Lower leg skin (tissue), 4 donors: ENCODE measurements at places on chromosomes 12 and 14. TPM values are rescaled to one million over a fixed set of nuclear protein-coding genes. Genes with fewer than 3 reads are reported as not detected.

Gene TPPP2
- not detected for total RNA-seq

DNA sequence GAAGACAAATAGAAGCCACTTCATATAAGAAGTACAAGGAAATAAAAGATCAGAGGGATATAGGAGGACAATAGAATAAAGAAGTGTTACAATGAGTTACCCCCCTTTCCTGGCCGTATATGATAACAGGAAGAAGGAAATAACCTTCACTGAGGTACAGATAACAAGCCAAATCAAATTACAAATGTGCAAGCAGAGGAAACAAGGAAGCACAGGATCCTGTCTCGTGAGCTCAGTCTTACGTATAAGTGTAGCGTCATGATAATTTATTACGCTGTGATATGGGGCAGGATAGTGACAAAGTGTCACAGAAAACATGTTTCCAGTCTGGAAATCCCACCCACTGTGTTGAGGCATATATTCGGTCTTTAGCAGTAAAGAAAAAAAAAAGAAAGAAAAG is 26.5 kb downstream of the CRACR2A start:
- no peak for DNase-seq

Gene LRRIQ1
- total RNA-seq = not detected

Gene SELPLG
- total RNA-seq = 2.1 TPM

GRCh38 chr12:80936642-80937390 is 918 bp downstream of the LIN7A start:
- DNase-seq = no peak

DNA sequence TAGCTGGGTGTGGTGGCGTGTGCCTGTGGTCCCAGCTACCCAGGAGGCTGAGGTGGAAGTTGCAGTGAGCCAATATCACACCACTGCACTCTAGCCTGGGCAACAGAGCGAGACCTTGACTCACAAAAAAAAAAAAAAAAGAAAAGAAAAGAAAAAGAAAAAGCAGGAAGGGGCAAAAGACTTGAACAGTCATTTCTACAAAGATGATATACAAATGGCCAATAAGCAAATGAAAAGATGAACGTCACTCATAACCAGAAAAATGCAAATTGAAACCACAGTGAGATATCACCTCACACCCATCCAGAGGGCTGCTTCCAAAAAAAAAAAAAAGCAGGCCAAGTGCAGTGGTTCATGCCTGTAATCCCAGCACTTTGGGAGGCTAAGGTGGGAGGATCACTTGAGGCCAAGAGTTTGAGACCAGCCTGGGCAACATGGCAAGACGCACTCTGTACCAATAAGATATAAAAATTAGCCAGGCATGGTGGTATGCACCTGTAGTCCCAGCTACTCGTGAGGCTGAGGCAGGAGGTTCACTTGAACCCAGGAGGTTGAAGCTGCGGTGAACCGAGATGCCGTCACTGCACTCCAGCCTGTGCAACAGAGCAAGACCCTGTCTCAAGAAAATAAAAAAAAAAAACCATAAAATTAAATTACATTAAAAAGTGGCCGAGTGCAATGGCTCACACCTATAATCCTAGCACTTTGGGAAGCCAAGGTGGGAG is 20.5 kb downstream of the UBC start:
- DNase-seq = no peak

DNA sequence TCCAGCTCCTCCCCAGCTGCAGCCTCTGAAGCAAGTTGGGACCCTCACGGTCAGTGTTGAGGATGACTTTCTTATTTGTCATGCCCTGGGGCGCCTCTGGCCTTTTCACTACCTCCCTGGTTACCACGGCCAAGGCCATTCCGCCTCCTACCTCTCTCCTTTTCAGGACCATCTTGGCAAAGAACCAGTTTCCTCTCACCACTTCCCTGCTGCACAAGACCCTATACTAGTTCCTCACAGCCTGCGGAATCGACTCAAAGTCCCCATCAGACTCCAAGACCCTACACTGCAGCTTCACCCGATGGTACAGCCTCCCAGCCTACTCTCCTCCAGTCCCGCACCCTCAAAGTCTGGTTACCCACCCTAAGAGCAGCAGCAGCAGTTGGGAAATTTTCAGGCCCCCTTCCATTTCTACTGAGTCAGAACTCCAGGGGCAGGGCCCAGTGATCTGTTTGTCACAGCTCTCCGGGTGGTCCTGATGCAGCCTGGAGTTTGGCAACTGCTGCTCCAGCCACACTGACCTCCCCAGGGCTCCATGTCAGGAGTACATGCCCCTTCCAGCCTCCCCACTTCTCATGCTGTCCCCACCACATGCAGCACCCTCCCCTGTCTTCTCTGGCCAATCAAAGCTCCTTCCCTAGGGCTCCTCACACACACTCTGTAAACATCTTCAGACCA is 5.4 kb downstream of the VWF start:
- peak; percentile 83 for DNase-seq

Gene JKAMP
- total RNA-seq = 62.5 TPM

DNA sequence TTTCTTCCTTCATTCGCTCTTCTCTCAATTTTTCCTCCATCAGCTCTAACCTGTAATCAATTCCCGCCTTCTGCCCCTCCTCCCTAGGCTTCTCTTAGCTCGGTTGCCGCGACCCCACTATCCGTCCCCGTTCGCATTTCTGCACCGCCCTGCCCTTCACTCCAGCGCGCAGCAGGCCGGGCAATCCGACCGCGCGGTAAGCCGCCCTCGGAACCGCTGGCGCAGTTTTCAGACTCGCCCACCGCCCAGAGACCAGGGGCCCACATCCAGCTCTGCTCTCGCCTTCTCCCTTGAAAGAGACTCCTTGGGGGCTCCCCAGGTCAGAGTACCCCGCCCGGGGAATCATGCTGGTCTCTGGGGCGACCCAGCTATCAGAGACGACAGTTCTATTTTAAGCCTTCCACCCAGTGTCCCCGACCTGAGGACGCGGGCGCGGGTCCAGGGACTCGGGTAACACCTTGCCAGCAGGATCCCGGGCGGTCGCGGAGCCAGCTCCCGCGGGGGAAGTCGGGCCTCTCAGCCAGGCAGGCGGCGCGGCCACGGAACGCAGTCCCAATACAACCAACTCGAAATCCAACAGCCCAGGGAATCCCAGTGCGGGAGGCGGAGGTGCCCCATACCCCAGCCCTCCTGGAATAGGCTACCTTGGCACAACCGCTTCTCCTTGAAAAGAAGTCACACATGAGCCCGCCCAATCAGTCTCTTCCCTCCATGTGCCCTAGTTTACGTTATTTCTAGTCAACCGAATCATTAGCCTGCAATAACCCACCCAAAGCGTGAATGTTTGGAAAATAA is 5.7 kb upstream of the SLC38A4 start:
- DNase-seq = no peak

Gene TMPRSS12
- total RNA-seq = not detected

DNA sequence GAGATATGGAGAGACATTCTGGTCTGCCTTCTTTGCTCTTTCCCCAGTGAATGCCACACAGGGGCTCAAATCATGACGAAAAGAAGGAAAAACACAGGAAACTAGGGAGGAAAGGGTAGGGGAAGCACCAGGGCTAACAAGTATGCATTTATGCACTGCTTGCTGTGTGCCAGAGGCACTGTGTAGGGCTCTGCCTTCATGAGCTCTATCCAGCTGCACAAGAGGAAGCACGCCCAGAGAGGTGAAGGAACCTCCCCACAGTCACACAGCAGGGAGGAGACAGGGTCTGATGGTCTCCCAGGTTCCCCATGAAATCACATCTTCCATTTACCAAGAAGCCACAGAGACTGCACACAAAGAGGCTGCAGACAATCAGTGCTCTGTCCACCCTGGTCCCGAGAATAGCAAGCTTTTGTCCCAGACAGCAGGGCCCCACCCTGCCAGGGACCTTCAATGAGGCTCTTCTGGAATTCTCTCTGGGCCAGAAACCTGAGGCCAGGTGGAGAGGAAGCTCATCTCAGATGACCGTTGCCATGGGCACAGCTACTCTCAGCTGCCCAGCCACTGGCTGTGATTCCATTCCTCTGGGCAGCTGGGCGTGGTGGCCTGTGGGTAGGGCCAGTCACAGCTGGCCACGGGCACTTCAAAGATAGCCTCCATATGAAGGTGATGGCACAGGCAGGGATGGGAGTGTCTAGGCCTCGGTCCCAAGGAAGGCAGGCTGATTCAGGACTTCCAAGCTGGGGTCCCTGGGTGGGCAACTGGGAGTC is 7.3 kb upstream of the TRPV4 start:
- no peak for DNase-seq

DNA sequence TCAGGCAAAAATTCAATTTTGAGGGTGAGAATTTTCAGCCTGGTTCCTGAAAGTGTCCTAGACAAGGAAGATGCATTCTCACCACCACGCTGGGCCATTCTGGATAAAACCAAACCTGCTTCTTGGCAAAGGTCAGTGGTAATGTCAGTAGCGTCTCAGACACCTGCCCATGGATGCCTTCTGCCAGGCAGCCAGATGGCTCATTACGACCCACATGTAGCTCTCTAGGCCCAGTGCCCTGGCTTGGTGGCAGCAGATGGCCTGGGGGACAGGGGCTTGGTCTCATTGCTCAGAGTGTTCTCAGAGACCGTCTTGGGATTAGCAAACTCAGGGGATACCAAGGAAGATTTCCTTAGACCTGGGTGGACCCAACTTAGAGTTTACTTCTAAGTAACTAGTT is 105.1 kb downstream of the ARF6 start:
- DNase-seq = no peak

DNA sequence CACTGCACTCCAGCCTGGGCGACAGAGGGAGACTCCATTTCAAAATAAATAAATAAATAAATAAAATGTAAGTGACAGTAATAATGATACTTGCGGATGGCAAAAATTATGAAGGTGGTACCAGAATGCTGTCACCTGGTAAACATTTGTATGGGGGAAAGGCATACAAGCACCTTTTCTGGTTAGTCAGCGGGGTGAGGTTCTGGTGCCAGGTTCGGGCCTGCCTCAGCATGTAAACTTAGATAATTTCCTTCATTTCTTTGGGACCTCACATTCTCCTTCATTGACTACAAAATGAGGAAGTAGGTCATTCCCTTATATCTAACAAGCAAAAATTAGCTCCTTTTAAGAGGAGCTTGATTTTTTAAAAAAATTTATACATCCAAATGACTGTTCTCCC is 10.8 kb downstream of the VTI1B start:
- DNase-seq = no peak

- no peak for DNase-seq
Measured at GRCh38 chr14:69037790-69038454, 58.8 kb upstream of the ACTN1 start.
